ENCODE measurements at places on chromosomes 16 and 17. TPM values are rescaled to one million over a fixed set of nuclear protein-coding genes. Genes with fewer than 3 reads are reported as not detected.

Gene PLK1
- total RNA-seq, result 2.0 TPM

Gene RAB26
- total RNA-seq, result 0.33 TPM

Gene KRTAP9-4
- not detected for total RNA-seq

Gene ANTKMT
- 13.5 TPM for total RNA-seq

- no peak for DNase-seq
These were observed 89.1 kb upstream of the NOL11 start for GRCh38 chr17:67628580-67629013.

- no peak for DNase-seq
These were observed 27.0 kb upstream of the MRPS23 start for GRCh38 chr17:57876866-57877237.

DNA sequence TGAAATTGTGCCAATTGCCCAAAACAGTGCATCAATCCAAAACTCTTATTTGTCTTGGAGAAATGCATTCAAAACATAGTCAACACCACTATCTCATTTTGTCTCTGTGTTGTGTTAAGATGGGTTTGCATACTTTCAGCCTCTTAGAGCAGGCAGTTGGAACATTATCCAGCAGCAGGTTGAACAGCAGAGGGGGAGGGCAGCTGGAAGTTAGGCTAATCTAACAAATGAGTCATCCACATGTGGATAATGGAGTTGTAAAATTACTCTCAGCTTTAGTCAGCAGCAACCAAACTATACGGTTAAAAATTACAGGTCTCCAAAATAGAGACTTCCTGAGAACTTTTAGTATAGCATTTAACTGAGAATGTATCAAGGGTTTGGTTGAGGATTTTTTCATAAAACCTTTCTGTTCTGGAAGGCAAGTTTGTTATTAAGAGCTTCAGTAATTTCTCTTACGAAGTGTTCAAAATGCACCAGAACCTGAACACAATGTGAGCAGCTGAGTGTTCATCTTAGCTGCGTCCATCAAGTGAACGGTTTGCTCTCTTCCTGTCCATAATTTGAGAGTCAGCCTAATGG, 46.3 kb downstream of the PRKCA start:
- peak; percentile 63 for DNase-seq

GRCh38 chr16:31167315-31167714, 12.6 kb upstream of the FUS start:
- DNase-seq, result no peak

GRCh38 chr17:73365301-73365874, 53.6 kb upstream of the CDC42EP4 start:
- DNase-seq, result no peak

DNA sequence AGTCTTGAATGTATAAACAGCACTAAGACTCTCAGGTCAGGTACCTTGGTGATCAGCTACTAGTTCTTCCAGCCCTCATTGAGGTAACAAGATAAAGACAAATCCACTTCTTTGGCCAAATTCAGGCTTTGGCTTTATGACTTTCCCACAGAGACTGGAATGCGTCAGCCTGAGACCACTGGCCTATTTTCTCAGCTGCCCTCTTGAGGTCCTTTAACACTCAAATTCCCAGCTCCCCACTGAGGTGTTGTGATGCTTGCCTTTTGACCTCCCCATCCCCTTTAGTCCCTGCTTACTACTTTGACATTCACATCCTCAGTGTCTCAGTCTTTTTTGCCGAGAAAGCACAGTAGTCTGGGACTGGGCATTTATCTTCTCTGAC, 10.6 kb downstream of the TNFAIP1 start:
- DNase-seq, result no peak

DNA sequence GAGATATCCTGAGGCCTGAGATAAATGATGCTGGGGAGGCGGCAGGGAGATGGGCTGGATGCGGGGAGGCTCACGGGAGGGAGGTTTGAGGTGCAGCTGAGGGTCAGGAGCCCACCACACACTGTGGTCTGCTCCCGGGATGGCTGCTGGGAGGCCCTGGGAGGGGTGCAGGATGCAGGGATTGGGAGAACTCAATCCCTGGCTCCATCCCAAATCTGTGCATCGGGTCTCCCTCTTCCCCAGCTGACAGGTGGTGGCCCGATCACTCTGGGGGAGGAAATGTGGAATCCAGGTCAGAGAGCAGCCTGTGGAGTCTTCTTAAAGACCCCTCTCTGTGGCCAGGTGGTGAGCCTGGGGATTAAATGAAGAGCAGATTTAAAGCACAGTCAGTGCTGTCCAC, 12.0 kb downstream of the PHB1 start:
- no peak for DNase-seq

GRCh38 chr17:29572691-29573557, 4.4 kb downstream of the TP53I13 start:
- DNase-seq, result no peak

GRCh38 chr17:34299027-34299426, 13.5 kb downstream of the CCL11 start:
- DNase-seq, result no peak

Data from mammary epithelial cell (primary cell).